T-cell (primary cell): ENCODE measurements at places on chromosomes 7 and 10. TPM values are rescaled to one million over a fixed set of nuclear protein-coding genes. Genes with fewer than 3 reads are reported as not detected.

- H3K36me3 ChIP-seq, result no peaks in the 10 kb centered on the region
- H3K27me3 ChIP-seq, result no peaks in the 10 kb centered on the region
- no peak overlapping the region for H3K4me3 ChIP-seq
- no peaks in the 10 kb centered on the region for H3K4me1 ChIP-seq
Observed at GRCh38 chr7:33745934-33746333, 159.4 kb upstream of the BMPER start.

- H3K36me3 ChIP-seq, result no peaks in the 10 kb centered on the region
- H3K4me1 ChIP-seq, result no peaks in the 10 kb centered on the region
- DNase-seq, result no peak
- H3K27me3 ChIP-seq, result no peaks in the 10 kb centered on the region
Observed at GRCh38 chr7:124887247-124887646, 42.4 kb downstream of the POT1 start.

DNA sequence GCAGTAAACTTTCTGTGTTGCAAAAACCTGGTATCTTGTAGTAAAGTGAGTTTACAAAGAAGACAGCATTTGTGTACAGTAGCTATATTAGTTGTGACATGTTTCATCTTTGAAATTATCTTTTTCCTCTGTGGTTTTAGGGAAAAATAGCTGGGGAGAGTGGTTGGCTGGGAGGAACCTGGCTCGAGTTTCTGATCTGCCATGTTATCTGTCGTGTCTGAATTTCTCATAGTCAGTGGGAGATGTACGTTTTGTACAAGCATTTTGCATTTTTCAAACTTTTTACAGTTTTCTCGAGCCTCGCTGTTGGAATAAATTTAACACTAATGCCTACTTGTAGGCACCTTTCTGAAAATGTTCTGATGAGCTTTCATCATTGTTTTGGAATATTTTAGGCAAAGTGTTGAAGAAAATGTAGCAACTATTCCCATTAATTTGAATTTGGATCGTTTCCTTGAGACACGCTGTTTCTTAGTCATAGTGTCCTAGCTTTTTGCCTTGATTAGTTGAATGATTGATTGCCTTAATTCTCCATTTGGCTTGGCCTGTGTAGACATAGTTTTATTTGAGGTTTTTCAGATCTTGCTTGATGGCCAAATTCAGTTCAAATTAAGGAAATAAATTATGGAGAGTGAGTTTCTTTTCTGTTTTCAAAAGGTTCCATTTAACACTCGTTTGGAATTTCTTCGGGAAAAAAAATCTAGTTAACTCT lies 65.1 kb downstream of the CAMK1D start:
- peaks cover 16% of the 10 kb centered on the region for H3K4me1 ChIP-seq
- H3K36me3 ChIP-seq, result no peaks in the 10 kb centered on the region
- no peak overlapping the region for H3K4me3 ChIP-seq
- DNase-seq, result no peak
- no peak overlapping the region for H3K27ac ChIP-seq
- no peaks in the 10 kb centered on the region for H3K27me3 ChIP-seq

DNA sequence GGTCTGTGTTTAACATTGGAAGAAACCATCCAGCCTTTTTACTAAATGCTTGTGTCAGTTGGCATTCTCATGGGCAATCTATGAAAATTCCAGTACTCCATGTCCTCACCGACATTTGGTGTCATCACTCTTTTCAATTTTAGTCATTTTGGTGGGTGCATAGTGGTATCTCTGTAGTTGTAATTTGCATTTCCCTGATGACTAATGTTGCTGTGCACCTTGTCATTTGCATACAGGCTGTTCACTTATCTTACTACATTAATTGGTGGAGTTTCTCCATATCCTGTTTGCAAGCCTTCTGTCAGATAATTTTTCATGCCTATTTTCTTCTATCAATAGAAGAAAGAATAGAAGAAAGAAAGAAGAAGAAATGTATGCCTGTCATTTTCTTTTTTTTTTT lies 73.7 kb downstream of the PLPP4 start:
- H3K36me3 ChIP-seq, result no peaks in the 10 kb centered on the region
- H3K4me3 ChIP-seq, result no peak overlapping the region
- H3K27me3 ChIP-seq, result no peaks in the 10 kb centered on the region
- H3K4me1 ChIP-seq, result no peaks in the 10 kb centered on the region

- no peaks in the 10 kb centered on the region for H3K27me3 ChIP-seq
- no peak for DNase-seq
- H3K4me1 ChIP-seq, result peaks cover 7% of the 10 kb centered on the region
- H3K36me3 ChIP-seq, result no peaks in the 10 kb centered on the region
Observed at GRCh38 chr7:74479961-74480829, 26.5 kb downstream of the GTF2IRD1 start.

DNA sequence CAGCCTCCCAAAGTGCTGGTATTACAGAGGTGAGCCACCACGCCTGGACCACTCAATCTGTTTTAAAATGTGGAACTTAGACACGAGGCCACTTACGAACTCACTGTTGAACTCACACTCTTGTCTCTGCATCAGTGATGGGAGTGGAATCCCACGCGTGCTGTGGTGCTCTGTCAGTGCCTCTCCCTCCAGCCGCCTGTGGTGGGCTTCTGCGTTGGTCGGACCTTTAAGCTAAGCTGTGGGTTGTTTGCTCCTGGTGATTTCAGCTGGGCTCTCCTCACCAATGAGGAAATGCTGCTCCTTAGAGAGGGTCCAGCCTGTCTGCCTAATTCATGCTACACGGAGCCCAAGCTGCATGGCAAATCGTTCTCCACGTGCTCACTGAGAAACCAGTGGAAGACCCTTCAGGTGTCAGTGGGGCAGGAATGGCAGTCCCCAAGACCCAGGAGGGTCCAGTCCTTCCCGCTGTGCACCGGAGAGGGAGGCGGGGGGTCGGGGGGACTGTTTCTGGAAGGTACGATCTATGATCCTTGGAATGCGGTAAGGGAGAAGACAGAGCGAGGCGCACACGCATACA lies 17.9 kb upstream of the PRKAR1B start:
- peaks cover 7% of the 10 kb centered on the region for H3K36me3 ChIP-seq
- DNase-seq, result no peak
- no peak overlapping the region for H3K27ac ChIP-seq

DNA sequence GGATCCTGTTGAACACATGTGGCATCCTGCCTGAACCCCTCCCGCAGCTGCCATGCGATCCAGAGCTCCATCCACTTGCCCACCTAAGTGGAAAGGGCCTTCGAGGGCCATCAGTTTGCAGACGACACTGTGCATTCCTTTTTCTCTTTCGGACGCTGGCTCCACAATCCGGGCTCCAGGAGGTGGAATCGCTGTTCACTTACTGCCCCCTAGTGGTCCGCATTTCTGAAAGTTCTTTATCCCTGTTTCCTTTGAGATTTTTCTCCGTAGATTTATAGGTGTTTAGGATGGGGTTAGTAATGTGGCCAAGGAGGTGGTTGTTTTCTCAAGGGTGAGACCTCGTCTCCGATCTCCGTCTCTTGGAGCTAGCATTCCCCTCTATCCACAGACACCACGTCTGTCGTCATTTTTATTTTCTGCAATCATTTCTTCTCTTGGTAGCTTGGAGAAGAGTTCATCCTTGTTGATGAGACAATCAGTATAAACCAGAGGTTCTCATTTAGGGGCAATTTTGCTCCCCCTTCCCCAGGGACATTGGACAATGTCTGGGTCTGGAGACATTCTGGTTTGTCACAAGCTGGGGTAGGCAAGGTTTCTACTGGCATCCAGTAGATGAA lies 204.6 kb downstream of the ARHGAP21 start:
- no peaks in the 10 kb centered on the region for H3K36me3 ChIP-seq
- no peak overlapping the region for H3K27ac ChIP-seq
- H3K27me3 ChIP-seq, result peaks cover 7% of the 10 kb centered on the region
- no peak for DNase-seq
- H3K4me1 ChIP-seq, result peaks cover 12% of the 10 kb centered on the region

- H3K27me3 ChIP-seq, result no peaks in the 10 kb centered on the region
- no peaks in the 10 kb centered on the region for H3K4me1 ChIP-seq
- no peaks in the 10 kb centered on the region for H3K36me3 ChIP-seq
- DNase-seq, result no peak
Observed at GRCh38 chr7:131244259-131244852, 83.3 kb upstream of the MKLN1 start.

DNA sequence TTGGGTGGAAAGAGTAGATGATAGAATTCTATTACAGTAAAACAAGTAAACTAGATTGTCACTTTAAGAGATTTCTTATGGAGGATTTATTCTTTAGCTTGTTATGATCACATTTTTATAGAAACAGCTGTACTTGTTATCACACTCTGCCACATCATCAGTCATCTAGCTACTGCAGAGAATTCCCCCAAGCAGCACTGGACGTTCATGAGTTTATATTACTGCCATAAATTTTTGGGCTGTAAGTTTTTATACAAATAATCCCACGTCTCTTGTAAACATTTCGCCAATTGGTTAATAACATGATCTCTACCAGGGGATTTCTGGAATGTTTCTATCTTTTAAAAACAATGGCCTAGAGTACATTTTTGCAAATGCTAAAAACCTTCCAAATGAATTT lies 238.8 kb downstream of the POLR1F start:
- no peak overlapping the region for H3K27ac ChIP-seq
- H3K4me3 ChIP-seq, result no peak overlapping the region
- H3K36me3 ChIP-seq, result no peaks in the 10 kb centered on the region
- no peaks in the 10 kb centered on the region for H3K4me1 ChIP-seq
- DNase-seq, result no peak

- H3K4me1 ChIP-seq, result no peaks in the 10 kb centered on the region
- H3K36me3 ChIP-seq, result no peaks in the 10 kb centered on the region
- no peak for DNase-seq
- H3K27ac ChIP-seq, result no peak overlapping the region
- H3K4me3 ChIP-seq, result no peak overlapping the region
Observed at GRCh38 chr7:104469166-104469820, 140.9 kb downstream of the LHFPL3 start.

The TAX1BP1 gene
- total RNA-seq, result 80.2 TPM

The COL13A1 gene
- total RNA-seq, result not detected
